ENCODE measurements at places on chromosomes 2 and 18. TPM values are rescaled to one million over a fixed set of nuclear protein-coding genes. Genes with fewer than 3 reads are reported as not detected.

The GREB1L gene
- 12.7 TPM for total RNA-seq

The TRABD2A gene
- total RNA-seq = 1.8 TPM

The CNGA3 gene
- not detected for total RNA-seq

The MC4R gene
- total RNA-seq = not detected

The RTKN gene
- total RNA-seq = 25.6 TPM

DNA sequence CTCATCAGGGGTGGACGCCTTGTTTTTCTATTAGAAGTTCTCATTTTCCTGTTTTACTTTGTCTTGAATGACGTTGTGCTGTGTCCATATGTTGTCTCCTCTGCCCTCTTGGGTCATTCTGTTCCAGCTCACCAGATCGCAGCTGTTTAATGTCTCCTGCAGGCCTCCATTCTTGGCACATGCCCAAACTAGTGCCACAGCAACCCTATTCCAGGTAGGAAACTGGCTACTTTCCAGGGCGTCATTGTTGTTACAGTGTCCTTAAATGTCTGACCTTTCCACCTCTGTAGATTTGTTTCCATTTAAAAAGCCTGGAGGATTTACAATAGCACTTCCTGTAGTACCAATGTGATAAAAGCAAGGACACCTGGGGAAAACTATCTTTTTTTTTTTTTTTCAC, 500.7 kb downstream of the METTL4 start:
- H3K4me3 ChIP-seq = no peak overlapping the region
- no peak overlapping the region for H3K27ac ChIP-seq
- no peak for DNase-seq
- no peaks in the 10 kb centered on the region for H3K4me1 ChIP-seq
- no peaks in the 10 kb centered on the region for H3K36me3 ChIP-seq

GRCh38 chr2:134136731-134137130, 117.1 kb upstream of the MGAT5 start:
- H3K4me1 ChIP-seq = peaks cover 15% of the 10 kb centered on the region
- peak overlapping the region; percentile 59 for H3K4me3 ChIP-seq
- no peaks in the 10 kb centered on the region for H3K36me3 ChIP-seq
- H3K27ac ChIP-seq = peak overlapping the region; percentile 32
- H3K27me3 ChIP-seq = no peaks in the 10 kb centered on the region

DNA sequence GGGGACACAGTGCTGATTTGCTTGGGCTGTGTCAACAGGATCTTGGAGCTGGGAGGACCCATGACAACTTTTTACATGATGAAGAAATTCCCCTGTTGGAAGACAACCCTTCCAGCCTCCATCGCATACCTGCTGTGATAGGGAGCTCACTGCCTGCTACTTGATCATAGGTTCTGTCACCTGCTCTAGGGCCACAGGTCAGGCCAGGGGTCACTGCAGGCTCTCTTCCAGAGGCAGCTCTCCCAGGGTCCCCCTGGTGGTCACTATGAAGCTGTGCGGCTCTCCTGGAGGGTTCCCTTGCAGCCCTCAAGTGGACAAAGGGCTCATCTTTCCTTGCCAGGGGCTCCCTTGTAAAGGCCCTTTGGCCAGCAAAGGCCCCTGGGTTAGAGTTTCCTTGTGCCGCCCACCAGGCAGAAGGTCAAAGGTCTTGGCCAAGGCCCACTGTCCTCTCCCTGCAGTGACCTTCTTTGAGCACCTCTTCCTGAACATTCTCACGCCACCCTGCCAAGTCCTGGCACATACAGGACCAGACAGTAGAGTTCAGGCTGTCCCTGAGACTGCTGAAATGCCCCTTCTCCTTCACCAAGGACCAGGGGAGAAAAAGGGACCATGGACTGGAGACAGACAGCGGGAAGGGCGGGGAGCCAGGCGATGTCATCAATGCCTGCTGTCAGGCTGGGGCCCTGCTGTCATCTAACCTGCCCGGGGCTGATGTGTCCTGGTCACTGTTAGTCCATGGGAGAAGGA, 345.1 kb downstream of the DYSF start:
- H3K4me1 ChIP-seq = peaks cover 9% of the 10 kb centered on the region
- no peak overlapping the region for H3K4me3 ChIP-seq
- no peak for DNase-seq
- no peaks in the 10 kb centered on the region for H3K36me3 ChIP-seq
- no peak overlapping the region for H3K27ac ChIP-seq

- no peaks in the 10 kb centered on the region for H3K27me3 ChIP-seq
- no peak overlapping the region for H3K4me3 ChIP-seq
- no peak for DNase-seq
These were observed 190.0 kb downstream of the CYRIA start for GRCh38 chr2:16475586-16475985.

- DNase-seq = no peak
- H3K27ac ChIP-seq = peak overlapping the region; percentile 97
- no peaks in the 10 kb centered on the region for H3K36me3 ChIP-seq
- H3K4me1 ChIP-seq = peaks cover 14% of the 10 kb centered on the region
These were observed 640 bp downstream of the SPTBN1 start for GRCh38 chr2:54456612-54457322.

- no peak overlapping the region for H3K4me3 ChIP-seq
- H3K4me1 ChIP-seq = peaks cover 6% of the 10 kb centered on the region
- no peak overlapping the region for H3K27ac ChIP-seq
- H3K27me3 ChIP-seq = no peaks in the 10 kb centered on the region
- peaks cover 10% of the 10 kb centered on the region for H3K36me3 ChIP-seq
These were observed 4.2 kb downstream of the CHCHD5 start for GRCh38 chr2:112588611-112589045.

DNA sequence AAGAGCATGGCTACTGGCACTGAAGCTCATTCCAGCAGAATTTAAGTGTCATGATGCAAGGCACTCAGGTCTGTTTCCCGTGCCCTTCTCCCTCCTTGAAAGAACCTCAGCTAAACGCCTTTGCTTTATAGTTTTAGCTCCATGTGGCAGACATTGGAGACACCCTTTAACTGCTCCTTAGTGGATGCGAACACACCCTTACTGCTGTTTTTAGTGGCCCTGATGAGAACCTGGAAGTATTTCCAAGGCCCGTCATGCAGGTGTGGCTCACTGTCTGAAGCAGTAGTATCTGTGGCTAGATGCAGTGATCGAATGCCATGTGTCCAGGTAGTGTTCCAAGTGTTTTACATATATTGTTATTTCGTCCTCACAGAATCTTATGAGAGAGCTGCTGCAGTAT, 28.3 kb downstream of the KIF5C start:
- H3K27me3 ChIP-seq = no peaks in the 10 kb centered on the region
- no peak for DNase-seq
- no peak overlapping the region for H3K27ac ChIP-seq

DNA sequence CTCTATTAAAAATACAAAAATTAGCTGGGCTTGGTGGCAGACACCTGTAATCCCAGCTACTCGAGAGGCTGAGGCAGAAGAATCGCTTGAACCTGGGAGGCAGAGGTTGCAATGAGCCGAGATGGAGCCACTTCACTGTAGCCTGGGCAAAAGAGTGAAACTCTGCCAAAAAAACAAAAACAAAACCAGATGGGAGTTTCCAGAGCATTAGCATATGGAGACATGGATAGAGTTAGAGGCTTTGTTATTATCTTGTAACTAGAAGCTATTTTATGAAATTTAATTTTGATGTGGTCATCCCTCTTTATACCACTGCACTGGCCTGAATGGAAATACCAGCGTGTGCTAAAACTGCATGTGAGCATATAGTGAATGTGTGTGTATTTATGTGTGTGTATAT, 58.9 kb downstream of the TRAPPC8 start:
- H3K27me3 ChIP-seq = no peaks in the 10 kb centered on the region
- H3K4me3 ChIP-seq = no peak overlapping the region
- no peak overlapping the region for H3K27ac ChIP-seq
- DNase-seq = no peak

DNA sequence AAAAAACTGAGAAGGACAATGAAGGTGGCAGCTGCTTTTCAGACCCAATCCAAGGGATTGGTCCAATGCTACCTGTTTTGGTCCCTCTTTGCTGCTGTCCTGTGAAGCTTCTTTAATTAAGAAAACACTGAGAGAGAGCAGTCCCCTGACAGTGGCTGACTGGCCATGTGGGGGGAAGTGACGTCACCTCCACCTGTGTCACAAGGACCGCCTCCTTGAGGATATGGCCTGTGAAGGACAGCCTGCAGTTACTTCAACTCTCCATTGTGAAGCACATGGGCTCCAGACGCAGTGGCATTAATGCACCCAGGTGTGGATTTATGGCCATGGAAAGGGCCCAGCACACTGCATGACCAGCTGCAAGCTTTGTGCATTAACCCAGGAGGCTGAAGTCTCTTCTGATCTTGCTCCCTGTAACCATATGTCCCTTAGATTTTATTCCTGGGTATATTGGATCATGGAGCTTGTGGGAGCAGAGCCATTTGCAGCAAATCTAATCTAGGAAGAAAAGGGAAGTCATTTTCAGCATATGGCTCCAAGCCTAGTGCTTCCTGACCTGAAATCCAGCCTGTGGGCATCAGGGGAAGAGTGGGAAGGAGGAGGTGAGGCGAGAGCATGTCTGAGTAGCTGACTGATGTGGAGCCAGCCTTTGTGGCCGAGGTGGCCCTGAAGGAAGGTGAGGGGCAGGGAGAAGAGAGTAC, 32.2 kb downstream of the KIF5C start:
- no peak for DNase-seq
- H3K4me3 ChIP-seq = no peak overlapping the region
- H3K27ac ChIP-seq = no peak overlapping the region
- H3K36me3 ChIP-seq = no peaks in the 10 kb centered on the region

DNA sequence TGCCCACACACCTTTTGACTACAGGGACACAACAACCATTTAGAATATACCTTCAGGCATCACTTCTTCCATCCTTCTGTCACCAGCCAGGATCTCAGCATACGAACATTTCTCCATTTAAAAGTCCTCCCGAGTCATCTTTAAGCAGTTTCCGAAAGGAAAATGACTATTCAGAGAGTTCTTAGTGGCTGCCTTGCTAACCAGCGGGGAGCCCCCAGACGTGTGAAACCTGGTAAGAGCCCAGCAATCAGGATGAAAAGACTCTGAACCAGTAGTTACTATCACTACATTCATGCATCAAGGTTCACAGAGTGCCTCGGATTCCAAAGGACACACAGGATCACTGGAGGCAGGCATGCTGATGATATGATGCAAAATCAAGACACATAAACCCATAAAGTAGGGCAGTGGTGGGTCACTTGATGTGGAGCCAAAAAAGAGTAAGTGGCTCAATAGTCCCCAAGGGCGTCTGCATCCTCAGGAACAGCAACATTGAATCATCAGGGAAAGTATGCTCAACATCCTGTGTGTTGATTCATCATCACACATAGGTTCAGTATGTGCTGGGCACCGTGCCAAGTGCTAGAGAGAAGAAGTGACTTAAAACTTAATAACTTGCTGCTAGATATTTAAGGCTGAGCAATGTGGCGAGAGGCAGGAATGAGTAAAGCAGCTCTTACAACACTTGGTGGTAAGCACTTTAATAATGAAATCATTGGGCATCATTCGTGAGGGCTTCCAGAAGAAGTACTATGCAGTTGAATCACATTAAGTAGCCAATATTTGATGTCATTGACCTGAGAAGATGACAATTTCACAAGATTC, 4.4 kb downstream of the CCL20 start:
- H3K27me3 ChIP-seq = no peaks in the 10 kb centered on the region
- H3K4me1 ChIP-seq = peaks cover 16% of the 10 kb centered on the region
- H3K4me3 ChIP-seq = peak overlapping the region; percentile 51
- no peaks in the 10 kb centered on the region for H3K36me3 ChIP-seq

DNA sequence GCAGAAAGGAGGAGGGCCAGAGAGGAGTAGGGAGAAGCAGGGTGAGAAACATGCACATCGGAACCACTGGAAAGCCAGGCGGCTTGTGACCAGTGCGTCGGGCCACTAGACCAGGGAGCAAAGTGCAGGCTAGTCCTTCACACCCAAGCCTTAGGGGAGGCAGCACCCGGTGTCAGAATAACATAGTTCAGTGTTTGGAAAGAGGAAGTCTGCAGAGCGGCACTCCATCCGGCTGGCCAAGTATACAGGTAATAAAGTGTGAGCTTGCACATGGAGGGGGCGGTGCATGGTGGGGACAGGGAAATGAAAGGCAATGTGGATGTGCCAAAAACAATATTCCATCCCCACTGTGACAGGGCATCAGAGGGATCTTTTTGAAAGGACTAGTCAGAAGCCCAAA, 69.7 kb downstream of the ZNF521 start:
- H3K36me3 ChIP-seq = no peaks in the 10 kb centered on the region
- H3K27me3 ChIP-seq = no peaks in the 10 kb centered on the region
- DNase-seq = no peak
- no peaks in the 10 kb centered on the region for H3K4me1 ChIP-seq
- H3K27ac ChIP-seq = no peak overlapping the region
